ENCODE measurements at places on chromosomes 5 and 9.

GRCh38 chr9:96501633-96502538 is 51.9 kb downstream of the HABP4 start:
- no peak for DNase-seq

- DNase-seq: no peak
These were observed 23.2 kb downstream of the RETREG1 start for GRCh38 chr5:16593628-16594027.

GRCh38 chr9:104280178-104280560 is 186.1 kb downstream of the SMC2 start:
- DNase-seq: no peak

GRCh38 chr9:128262687-128263086 is 13.1 kb downstream of the GOLGA2 start:
- DNase-seq: no peak

GRCh38 chr5:37723162-37723961 is 116.5 kb downstream of the GDNF start:
- no peak for DNase-seq

DNA sequence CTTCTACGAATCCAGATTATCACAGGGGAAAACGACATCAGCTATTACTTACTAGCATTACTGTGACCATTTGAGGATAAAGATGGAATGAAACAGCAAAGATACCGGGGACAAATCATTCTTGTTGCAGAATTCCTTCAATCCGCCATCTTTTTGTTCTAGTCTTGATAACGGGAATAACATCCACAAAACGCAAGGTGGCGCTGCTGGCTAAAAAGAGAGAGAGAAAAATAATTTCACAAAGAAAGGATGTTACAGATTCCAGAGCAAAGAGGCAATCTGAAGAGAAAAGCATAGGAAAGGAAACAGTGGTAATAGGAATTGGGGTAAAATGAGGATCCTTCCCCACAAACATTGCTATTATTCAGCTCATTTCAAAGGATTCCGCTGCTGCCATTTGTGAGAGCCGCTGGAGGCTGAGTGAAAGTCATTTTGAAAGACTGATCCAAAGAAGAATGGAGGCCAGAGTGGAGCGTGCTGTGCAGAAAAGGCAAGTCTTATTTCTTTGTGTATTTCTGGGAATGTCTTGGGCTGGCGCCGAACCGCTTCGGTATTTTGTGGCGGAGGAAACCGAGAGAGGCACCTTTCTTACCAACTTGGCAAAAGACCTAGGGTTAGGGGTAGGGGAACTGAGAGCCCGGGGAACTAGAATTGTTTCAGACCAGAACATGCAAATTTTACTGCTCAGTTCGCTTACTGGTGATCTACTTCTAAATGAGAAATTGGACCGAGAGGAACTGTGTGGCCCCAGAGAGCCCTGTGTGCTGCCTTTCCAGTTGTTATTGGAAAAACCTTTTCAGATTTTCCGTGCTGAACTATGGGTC is at the start of gene PCDHB7:
TSS of gene PCDHB7 (plus strand) at position 264 of the 824 bp plus-strand sequence. CDS start at position 456, 192 bp downstream.
- DNase-seq: no peak

DNA sequence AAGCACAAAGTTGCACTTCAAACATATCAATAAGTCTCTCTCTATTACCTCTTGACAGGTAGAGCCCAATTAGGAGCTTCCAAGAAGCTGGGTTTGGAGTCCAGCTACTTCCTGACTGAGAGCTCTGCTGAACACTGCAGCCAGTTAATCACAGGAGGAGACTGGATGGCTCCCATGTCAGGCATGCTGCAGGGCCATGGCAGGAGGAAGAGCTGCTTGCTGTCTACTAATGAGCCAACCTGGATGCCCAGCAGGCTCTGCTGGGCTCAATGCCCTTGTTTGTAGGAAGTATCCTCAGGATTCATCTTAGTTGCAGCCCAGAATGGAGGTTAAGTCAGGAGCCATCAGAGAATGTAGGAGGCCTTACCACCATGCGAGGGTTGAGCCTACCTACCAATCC is 91.9 kb downstream of the TMEM215 start:
- DNase-seq: no peak

DNA sequence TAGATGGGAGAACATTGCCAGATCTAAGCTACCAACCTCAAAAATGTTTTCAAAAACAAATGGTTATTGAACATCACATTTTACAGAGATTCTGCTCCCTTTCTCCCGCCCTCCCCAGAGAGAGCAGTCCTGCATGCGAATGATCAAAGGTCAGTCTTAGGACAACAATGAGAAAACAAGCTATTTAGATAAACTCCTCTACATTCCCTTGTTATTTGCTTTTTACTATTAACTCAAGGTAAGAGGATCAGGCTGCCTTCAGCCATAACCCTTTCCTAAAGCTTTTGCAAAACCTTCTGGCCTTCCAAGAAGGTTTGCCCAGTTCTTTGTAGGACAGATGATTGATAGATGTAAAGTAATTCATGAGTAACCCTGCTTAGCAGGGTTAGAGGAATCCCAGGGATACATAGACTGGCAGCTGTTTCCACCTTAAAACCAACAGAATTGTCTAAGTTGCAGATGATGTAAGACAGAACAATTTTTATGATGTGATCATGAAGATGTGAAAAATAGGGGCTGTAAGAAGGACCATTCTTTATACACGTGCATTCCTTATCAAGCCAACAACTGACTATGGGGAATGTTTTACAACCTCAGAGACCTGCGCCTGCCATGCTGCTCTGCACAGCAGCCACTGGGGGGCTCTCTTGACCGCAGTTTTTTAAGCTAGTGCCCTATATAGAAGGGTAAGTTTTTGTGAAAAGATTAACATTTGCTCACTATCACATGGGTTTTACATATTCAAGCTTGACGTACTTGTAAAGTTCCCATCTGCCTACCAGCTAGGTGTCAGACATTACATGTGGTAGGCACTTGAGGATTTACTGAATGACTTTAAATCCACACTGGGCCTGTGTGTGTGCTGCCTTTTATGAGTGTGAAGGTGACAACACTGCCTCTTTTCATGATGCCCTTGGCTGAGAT is 2.3 kb upstream of the ZNF782 start:
- no peak for DNase-seq

DNA sequence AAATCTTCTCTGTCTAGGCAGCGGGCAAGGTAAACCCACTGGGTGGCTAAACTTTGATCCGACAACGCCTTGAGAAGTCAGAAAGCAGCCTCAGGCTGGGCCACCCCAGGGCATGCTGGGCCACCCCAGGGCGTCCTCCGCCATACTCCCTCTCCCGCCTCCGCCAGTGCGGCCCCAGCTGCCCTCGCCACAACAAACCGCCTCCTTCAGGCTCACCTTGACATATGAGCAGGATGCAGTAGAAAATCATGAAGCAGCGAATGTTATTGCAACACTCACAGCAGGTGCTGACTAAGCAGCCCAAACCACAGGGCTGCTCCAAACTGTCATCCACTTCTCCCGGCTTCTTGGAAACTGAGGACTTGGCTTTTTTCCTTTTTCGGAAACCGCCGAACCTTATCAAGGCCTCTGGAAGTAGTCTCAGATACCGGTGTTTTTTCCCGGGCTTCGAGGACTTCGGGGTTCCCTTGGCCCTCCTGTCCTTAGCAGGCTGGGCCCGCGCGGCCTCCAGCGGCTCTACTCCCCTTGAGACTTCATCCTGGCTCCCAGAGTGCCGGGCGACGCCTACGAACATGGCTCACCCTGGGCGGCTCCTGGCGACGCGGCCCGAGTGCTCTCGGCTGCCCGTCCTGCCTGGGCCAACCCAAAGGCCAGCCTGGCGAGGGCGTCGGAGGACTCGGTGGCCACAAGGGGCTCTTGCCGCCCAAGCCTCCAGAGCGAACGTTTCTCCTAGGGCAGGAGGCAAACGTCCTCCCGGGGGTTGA is at the start of gene SLCO6A1:
TSS of gene SLCO6A1 (minus strand) at position 731 of the 764 bp plus-strand sequence. CDS start at position 574, 157 bp downstream.
- no peak for DNase-seq

- peak; percentile 14 for DNase-seq
These were observed 55.9 kb downstream of the NSUN2 start for GRCh38 chr5:6576861-6577501.

DNA sequence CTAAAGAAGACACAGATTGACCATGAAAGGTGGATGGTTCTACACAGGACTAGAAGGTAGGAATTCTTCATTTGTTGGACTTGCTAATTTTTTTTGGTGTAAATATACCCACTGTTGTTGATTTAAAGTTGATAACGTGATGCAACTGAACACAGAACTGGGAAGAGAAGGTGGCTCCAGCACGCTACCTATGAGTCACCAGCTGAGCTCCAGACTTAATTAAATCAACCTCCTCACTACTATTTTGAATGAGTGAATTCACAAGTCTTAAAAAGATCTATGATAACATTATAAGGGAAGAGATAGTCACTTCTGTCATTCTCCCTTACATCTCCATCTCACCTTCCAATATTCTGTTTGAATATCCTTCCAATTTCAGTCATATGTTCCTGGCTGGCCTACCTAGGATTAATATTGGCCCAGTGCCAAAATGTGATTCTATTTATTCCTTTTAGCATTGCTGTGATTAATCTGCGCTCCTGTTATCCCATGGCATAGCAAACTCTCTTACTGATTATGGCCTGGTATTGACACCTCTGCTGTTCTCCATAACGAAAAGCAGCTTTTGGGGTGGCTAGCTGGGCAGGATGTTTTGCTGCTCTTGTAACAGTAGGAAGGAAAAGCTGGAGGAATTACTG is 135.9 kb upstream of the CCDC152 start:
- no peak for DNase-seq

- no peak for DNase-seq
These were observed 5.6 kb upstream of the IL3 start for GRCh38 chr5:132054697-132055440.

DNA sequence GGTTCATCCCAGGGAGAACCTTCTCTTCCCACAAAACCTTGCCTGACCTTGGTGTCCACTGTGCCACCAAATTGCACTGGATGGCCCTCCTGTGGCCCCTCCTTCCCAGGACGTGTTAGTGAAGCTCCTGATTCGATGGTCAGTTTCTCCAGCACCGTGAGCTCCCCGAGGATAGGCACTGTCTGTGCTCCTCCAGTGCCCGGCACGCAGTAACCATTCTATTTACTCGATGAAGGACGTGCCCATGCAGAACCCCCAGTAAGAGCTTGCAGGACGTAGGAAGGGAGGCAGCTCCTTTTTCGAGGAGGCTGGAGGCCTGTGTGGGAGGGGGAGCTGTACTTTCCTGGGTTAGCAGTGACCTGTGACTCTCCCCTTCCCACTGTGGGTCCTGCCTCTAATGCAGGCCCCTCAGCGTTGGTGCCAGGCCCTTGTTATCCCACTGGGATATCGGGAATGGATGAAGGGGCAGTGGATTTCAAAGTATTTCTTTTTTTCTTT is 39.6 kb downstream of the HABP4 start:
- DNase-seq: no peak

DNA sequence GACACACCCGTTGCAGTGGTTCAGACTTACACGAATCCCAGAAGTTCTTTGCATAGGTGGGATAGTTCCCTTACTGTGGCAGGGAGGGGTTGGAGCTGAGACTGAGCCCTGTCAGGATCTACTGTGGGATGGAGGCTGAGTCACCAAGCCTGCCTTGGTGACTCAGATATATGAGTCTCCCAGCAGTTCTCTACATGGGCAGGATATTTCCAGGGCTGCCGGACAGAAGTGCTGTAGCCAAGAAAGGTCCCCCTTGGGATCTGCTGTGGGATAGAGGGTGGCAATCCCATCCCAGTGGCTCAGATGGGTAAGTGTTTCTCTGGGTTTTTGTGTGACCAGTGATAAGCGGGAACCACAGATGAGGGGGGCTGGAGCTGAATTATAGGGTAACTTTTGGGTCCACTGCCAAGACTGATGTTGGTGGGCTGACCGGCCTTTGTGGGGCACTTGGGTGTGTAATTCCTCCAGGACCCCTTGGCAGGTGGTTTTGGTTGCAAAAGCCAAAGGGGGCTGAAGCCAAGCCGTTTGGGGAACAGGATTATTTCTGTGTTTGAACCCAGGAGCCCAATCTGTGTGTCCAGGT is 18.7 kb downstream of the XRCC4 start:
- DNase-seq: no peak

DNA sequence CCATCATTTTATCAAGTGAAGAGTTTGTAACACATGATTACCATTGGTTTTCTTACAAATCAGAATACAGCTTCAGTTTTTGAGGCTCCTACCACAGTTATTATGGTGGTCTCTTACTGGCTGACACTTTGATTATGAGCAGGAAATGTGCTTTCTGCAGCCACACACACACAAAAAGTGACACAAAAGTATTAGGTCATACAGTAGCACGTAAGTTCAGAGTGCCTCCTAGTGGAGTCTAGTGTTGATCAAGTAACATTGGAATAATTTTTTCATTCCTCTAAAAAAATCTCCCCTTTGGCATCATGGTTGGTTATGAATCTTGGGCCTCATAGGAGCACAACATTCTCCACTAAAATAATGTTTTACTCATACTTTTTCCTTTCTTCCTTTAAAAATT is 37.6 kb downstream of the PAM start:
- no peak for DNase-seq

DNA sequence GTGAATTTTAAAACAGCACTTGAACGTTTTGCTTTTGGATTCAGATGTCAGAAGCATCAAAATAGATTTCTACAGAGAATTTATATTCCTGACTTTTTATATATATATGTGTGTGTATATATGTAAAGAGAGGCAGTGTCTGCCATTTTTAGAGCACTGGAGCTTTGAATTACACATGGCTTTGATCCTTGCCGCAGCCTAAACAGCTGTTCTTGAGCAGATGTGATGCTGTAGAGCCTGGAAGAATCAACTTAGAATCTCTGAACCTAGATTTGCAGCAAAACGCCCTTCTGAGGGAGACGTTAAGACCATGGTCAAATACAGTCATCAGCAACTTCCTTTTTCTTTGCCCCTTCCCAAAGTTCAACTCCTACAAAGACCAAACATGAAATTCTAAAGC is 21.7 kb upstream of the C5orf47 start:
- no peak for DNase-seq

DNA sequence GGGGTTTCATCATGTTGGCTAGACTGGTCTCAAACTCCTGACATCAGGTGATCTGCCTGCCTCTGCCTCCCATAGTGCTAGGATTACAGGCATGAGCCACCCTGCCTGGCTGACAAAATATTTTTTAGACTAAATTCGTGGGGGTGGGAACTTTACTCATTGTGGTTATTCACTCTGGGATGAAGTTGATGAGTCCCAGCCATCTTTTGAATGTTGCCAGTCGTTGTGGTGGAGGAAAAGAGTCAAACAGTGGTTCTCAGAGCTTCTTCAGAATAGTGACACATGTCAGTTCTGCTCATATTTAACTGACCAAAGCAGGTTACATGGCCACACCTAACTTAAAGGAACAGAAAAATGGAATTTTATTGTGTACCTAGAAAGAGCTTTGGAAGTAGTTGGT is 6.9 kb downstream of the SREK1 start:
- DNase-seq: no peak

GRCh38 chr5:126754609-126755008 is 22.3 kb upstream of the LMNB1 start:
- DNase-seq: no peak
